Coronary artery (tissue), 2 donors: ENCODE measurements at places on chromosomes 13 and 19.

DNA sequence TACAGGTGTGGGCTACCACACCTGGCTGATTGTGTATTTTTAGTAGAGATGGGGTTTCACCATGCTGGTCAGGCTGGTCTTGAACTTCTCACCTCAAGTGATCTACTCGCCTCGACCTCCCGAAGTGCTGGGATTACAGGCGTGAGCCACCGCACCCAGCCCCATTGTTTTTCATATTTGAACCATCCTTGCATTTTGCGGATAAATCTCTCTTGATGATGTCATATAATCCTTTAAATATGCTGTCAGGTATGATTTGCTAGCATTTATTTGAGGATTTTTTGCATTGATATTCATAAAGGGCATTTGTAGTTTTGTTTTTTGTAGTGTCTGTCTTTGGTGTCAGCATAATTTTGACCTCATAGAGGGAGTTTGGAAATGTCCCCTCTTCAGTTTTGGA lies 5.7 kb downstream of the ZNF101 start:
- DNase-seq: no peak

GRCh38 chr13:31409678-31410356 lies 210.0 kb downstream of the B3GLCT start:
- no peak for DNase-seq

DNA sequence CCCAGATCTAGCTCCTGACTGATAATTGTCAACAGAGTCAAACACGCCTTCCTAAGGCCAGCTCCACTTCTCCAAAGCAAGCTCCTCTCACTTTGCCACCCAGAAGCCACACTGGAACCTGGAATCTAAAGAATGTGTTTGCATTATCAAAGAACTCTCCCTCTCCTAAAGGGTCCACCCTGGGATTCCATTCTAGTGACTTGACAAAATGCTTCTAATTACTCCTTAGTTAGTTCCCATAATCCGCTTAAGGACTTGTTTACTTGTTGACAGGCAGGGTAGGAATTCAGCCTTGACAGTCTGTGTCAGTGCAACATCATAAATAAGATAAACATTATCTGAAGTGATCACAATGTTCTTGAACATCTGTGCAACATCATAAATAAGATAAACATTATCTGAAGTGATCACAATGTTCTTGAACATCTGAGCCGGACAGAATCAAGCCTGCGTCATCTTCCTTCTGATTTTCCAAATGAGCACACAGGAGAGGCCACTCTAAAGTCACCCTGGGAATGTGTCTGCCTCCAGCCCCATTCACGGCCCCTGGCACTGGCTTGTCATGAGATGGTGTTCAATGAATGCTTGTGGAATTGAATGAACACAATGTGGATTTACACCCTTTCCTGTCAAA lies 512.1 kb downstream of the IRS2 start:
- DNase-seq: no peak

GRCh38 chr19:35044317-35045117 lies 3.0 kb downstream of the HPN start:
- no peak for DNase-seq

GRCh38 chr19:47598407-47599349 lies 10.3 kb upstream of the BICRA start:
- peak; percentile 89 for DNase-seq

- DNase-seq: peak; percentile 47
Measured at GRCh38 chr13:111460548-111461444, 140.4 kb downstream of the TEX29 start.

- no peak for DNase-seq
Measured at GRCh38 chr19:50327461-50328223, 1.5 kb downstream of the KCNC3 start.

DNA sequence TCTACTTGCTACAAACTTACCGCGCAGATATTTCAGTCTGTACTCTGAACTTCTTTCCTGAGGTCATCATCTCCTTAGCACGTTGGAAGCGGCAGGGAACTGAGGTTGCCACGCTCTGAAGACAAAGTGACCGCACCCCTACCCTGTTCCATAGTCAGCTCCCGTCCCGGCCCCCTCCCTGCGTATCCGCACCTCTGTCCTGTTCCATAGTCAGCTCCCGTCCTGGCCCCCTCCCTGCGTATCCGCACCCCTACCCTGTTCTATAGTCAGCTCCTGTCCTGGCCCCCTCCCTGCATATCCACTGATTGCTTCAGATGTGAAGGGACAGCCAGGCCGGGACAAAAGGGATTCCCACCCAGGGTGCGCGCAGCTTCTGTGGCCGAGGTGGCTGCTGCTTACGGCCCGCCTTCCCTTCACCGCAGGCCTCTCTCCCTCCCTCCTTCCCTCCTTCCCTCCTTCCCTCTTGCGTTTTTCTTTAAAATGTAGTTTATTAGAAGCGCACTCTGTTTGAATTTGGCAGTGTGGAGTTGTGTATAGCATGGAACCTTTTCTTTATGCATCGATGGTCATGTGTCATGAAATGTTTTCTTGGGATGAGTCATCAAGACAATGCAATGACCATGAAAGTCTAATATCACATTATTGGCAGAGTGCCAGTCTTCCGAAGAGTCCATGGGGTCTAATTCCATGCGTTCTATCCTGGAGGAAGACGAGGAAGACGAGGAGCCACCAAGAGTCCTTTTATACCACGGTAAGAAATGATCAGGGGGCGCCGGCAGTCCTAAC lies 21.9 kb upstream of the NDUFS7 start:
- no peak for DNase-seq
